Activated T-cell treated with anti-CD3 and anti-CD28 coated beads, Interleukin-2, amount 50 U/mL, for 24 hours (primary cell): ENCODE measurements at places on chromosomes 4 and X.
A peak's percentile ranks its signal among the peaks of the same experiment; 100 is the strongest.

DNA sequence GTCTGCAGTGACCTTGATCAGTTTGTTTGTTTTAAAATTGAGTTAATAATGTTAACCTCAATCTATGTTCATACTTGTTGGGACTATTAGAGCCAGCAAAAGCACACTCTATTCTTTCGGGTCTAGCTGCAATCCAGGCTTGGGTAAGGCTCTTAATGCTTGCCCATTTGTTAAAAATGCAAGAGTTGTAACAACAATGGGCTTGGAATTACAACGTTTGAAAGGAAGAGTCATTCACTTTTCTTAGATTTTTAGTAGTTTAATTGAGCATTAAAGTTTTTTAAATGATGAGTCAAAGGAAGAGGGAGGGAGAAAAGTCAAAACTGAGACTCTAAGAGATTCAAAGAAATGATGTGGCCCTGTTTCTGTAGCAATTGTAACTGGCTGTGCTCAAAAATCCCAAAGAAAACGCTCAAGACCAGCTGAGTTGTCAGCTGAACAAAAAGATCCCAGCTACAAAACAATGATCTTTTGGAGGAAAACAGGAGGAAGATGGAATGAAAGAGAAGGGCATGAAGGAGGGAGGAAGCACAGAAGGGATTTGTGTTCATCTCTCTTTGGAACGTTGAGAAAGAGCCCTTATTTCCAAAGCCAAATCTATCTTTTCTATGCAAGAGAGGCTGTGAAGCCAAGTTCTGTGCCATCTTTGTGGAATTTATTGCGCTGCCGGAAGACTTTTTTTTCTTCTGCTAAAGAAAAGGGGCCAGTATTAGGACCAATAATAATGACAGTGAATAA lies 5.5 kb downstream of the SCD5 start:
- no peak for DNase-seq

DNA sequence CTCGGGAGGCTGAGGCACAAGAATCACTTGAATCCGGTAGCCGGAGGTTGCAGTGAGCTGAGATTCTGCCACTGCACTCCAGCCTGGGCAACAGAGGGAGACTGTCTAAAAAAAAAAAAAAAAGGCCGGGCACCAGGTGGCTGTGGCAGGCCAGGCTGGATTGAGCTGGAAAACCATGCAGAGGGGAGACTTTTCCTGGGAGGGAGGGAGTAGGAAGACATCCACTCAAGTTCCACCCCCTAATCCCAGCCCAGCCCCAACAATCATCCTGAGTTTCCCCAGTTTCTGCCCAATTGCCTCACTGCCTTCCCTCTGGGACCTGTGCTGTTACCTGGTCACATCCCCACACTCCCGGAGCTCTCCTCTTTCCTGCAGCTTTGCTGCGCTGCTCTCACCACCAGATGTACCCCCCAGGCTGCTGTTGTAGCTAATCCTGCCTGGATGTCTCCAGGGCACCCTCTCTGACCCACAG lies 9.0 kb upstream of the TSPYL2 start:
- DNase-seq = no peak

- no peak for DNase-seq
Observed at GRCh38 chr4:136985683-136986082, 546.6 kb downstream of the PCDH18 start.

DNA sequence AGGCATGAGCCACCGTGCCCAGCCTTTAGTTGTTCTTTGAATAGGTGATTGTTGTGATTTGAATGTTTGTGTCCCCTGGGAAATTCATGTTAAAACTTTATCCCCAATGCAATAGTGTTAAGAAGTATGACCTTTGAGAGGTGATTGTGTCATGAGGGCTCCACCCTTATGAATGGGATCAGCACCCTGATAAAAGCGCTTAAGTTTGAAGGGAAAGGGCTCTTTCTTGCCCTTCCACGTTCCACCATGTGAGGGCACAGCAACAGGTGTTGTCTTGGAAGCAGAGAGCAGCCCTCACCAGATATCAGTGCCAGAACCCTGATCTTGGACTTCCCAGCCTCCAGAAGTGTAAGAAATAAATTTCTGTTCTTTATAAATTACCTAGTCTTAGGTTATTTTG lies 33.7 kb upstream of the RP2 start:
- no peak for DNase-seq

DNA sequence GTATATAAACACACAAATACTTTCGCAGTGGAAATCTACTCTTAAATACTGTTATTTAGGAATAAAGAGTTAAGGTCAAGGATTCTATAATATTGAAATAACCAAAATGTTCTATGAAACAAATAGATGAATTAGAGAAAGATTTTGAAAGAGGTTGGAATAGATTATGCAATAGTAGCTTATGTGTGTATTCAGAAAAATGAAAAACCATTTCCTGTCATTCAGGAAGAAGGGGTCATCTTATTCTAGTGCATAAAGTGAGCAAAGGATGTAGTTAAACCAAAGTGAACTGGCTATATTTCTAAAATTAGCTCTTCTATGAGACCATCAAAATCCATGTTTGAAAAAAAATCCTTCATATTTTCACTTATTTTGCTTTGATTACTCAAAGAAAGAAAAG lies 30.0 kb upstream of the MYOZ2 start:
- no peak for DNase-seq

GRCh38 chr4:151727365-151727764 lies 33.4 kb downstream of the GATB start:
- DNase-seq = no peak

DNA sequence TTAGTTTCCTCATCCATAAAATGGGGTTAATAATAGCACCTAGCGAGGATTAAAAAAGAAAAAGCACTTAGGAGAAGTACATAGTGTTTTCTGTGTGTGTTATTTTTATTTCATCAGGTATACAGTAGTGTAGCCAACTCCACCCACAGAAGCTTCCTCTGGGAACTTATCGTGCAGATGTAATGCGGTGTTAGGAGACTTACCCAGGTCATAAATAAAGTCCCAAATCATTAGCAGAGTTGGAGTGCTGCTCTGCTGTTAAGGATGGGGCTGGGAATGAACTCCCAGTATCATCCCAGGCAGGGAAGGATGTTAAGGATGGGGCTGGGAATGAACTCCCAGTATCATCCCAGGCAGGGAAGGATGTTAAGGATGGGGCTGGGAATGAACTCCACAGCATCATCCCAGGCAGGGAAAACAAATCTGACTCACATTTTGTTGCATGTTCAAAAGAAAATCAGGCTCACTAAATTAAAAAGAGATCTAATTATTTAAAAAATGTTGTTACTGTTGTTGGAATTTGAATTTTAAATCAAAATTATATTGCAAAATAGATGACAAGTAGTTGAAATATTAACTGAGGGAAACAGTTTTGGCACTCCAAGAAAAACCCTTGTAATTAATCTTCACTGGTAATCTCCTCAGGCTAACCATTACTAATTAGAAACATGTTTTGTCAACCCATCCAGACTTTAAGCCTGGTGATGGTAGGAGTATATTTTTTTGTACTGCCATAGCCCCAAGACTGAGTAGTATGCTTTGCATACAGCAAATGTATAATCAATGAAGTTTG lies 10.2 kb upstream of the SFRP2 start:
- no peak for DNase-seq

DNA sequence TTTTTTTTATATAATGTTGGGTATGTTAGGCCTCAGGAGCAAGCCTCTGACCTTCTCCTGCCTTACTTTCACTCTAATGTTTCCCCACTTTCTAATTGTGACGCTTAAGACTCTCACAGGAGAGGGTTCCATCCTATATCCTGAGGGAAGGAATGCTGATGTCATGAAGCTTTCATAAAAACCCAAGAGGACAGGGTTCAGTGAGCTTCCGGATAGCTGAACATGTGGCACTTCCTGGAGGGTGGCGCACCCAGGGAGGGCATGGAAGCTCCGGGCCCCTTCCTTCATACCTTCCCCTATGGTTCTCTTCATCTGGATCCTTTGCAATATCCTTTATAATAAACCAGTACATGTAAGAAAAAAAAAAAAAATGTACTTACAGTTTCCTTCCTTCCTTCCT lies 48.0 kb upstream of the TMPRSS11E start:
- DNase-seq = no peak

DNA sequence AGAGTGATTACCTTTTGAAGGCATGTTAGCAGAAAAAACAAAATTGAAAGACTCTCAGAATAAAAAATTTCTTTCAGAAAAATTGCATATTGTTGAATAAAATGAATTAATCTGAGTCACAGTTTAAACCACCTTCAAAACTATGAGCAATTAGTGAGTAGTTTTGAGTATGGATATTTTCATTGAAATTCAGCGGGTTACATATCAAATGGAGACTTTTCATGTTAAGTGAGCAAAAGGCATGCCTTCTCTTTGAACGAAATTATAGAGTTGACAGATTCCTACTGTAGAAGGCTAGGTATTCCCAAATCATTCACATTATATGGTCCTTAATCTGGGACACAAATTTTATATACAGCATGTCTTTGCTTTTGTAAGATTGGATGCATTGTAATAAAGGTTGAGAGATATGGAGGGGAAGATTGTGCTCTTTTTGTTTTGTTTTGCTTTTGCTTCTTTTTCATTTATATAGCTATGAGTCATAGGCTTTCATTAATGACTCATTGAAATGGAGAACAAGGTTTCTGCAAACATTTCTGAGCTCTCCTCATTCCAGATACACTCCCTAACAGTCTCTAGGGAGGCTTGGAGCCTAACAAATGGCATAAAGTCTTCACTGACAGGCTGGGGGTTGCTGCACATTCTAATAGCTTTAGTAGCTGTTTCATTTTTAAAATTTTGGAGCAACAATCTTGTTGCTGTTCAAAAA lies 21.6 kb downstream of the PCDH18 start:
- DNase-seq = no peak

GRCh38 chr4:140353786-140354185 lies 19.7 kb upstream of the SCOC start:
- DNase-seq = no peak

- no peak for DNase-seq
Observed at GRCh38 chrX:66676990-66677389, 38.1 kb upstream of the EDA2R start.

DNA sequence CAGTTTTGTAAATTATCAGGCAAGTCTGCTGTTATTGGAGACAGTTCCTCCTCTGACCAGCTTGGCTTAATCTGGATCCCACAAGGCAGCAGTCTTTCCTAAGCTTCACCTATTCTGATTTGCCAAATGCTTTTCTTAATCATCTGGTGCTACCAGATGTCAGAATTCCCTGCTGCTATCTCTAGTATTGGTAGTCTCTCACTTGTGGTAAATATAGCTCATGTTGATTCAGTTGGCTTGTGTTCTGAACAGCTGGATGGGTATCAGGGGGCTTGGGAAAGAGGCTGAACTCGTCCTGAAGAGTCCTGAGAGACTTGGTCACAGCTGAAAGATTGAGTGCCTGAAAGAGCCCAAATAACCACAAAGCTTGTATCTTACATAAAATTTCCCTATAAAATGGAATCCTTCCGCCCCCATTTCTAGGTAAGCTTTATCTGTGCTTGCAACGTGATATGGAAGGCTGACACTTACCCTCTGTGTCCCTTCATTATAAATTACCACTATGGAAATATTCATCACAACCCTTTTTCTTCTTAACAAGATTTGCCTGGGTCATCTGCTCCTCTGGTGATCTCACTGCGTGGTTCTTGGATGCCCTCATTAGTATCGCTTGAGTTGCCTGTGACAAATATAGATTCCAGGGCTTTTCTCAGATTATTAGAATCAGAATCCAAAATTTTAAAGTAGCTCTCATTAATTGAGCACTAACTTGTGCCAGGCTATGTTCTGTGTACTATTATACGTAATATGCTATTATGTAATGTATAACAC lies 104.1 kb upstream of the GPRIN3 start:
- DNase-seq = no peak

- no peak for DNase-seq
Observed at GRCh38 chrX:11423362-11423818, 130.2 kb downstream of the AMELX start.

GRCh38 chr4:140662082-140662869 lies 93.5 kb upstream of the UCP1 start:
- no peak for DNase-seq

DNA sequence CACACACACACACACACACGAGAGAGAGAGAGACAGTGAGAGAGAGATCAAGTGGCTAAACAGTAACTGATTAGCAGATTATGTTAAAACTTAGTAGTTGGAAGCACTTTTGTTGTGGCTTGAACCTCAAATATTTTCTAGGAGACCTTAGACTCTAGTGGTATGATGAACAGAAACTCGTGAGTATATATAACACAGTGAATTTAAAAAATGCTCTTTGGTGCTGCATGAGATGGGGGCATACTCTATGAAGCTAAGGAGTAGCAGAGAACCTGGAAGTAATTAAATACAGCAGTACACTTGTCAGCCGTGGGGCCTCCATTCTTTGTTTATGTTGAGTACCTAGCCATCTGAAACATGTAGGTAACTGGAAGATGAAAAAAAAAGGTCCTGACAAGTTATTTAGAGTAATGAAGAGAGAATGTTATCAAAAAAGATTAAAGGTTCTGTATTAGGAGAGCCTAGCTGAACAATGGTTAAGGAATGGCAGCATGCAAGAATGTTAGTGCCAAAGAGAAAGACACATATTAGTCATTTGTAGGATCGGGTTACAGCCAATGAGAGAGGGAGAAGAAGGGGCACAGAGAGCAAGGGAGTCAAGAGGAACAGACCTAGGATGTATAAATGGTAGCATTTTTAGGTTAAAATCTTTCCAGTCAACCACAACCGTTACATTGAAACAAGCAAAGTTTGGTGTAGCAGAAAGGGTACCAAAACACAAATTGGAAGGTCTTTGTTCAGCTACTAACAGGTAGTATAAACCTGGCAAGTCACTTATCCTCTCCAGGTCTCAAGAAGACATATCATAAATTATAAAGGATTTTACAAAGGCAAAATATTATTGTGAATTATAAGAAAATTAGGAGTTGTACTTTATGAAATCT lies 316.7 kb upstream of the DIPK2B start:
- DNase-seq = no peak

- no peak for DNase-seq
Observed at GRCh38 chr4:185265942-185266341, 56.5 kb downstream of the SNX25 start.

- DNase-seq = no peak
Observed at GRCh38 chr4:25723409-25723808, 67.8 kb downstream of the SLC34A2 start.

DNA sequence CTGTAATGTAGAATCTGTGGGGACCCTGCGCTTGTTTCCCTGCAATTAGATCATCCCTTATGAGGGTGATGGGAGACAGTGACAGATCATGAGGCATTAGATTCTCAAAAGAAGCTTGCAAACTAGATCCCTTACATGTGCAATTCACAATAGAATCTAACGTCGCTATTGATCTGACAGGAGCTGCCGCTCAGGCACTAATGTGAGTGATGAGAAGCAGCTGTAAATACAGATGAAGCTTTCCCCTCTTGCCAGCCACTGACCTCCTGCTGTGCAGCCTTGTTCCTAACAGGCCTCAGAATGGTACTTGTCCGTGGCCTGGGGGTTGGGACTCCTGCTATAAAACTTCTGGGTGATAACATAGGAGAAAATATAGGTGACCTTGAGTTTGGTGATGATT lies 1076.8 kb downstream of the PDHA2 start:
- DNase-seq = no peak

DNA sequence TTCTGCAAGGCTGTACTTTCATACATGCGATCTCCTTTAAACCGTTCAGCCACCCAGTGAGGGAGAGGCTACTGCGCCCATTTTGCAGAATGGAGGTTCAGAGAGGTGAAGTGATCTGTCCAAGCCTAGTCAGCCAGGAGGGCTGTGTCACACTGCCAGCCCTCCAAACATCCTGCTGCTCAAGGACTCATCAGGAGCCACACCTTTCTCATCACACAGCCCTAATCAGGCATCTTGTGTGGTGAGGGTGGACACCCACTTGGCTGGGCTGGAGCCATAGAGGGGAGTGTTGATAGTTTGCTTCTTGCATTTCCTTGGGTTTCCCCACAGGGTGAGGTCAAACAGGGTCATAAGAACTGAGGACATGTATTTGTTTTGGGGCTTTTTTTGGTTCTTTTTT lies 5.4 kb upstream of the CXCR3 start:
- peak; percentile 43 for DNase-seq
